CMK (cell line): ENCODE measurements at places on chromosomes 13 and 19.
A peak's percentile ranks its signal among the peaks of the same experiment; 100 is the strongest.

DNA sequence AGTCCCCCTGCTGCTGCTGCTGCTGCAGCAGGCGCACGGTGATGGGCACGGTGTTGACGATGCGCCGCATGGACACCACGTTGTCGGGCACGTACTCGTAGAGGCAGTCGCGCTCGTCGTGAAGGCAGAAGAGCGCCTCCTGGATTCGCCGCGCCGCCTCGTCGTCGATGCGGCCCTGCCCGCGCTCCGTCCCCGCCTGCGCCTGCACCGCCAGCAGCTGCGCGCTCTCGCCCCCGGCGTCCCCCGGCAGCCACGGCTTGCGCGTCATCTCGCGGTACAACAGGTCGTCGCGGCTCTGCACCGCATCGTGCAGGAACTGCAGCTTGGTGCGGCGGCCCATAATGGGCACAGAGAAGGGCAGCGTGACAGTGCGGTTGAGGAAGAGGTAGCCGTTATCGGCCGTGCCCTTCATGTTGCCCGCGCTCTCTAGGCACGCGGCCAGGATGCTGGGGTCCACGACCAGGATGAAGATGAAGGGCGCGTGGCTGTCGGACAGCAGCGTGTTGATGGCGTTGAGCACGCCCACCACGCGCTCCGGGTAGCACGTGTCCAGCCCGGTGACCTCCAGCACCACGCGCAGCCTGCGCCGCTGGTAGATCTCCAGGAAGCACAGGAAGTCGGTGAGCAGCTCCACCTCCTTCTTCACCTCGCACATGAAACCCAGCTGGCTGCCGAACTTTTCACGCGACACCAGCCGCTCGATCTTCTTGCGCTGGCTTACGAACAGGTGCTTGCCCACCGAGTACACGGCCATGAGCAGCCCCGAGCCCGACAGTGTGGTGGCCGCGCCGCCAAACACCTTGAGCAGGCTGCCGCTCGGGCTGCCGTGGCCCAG lies 8.1 kb downstream of the NKPD1 start:
- no peak for DNase-seq

- DNase-seq = no peak
Measured at GRCh38 chr13:93723316-93723715, 496.7 kb downstream of the GPC6 start.

DNA sequence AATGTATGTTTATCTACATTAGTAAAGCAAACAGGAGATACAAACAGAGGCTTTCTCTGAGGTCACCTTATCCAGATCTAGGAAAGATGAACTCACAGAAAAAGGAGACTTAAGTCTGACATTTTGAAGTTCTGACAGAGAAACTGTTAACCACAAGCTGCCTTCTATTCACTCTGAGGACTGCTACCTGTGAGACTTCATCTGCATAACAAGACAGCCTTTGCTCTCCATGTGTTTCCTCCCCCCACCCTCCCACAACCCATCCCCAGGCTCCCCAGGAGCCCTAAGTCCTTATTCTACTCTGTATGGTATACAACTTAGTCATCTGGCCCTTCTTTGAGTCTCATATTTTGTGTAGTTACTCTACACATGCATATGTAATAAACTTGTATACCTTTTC lies 699.0 kb downstream of the FGF9 start:
- no peak for DNase-seq

DNA sequence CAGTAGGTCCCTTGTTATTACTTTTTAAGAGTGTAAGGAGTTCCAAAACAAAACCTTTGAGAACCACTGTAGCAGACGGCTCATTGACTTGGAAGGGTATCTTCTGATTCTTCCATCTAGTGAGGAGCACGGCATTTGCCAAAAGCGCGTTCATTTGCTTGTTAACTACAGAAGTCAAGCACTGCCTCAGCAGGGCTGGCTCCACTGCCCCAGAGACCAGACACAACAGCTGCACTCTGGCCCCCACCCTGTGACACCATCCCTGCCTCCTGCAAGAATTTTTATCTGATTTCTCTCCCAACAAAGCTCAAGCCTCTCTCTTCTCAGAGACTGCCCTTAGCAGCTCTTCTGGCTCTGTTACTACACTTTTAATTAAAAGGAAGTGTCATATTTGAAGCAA lies 20.7 kb upstream of the XPO4 start:
- no peak for DNase-seq

GRCh38 chr19:4010808-4011110 lies 3.2 kb downstream of the PIAS4 start:
- DNase-seq = no peak

DNA sequence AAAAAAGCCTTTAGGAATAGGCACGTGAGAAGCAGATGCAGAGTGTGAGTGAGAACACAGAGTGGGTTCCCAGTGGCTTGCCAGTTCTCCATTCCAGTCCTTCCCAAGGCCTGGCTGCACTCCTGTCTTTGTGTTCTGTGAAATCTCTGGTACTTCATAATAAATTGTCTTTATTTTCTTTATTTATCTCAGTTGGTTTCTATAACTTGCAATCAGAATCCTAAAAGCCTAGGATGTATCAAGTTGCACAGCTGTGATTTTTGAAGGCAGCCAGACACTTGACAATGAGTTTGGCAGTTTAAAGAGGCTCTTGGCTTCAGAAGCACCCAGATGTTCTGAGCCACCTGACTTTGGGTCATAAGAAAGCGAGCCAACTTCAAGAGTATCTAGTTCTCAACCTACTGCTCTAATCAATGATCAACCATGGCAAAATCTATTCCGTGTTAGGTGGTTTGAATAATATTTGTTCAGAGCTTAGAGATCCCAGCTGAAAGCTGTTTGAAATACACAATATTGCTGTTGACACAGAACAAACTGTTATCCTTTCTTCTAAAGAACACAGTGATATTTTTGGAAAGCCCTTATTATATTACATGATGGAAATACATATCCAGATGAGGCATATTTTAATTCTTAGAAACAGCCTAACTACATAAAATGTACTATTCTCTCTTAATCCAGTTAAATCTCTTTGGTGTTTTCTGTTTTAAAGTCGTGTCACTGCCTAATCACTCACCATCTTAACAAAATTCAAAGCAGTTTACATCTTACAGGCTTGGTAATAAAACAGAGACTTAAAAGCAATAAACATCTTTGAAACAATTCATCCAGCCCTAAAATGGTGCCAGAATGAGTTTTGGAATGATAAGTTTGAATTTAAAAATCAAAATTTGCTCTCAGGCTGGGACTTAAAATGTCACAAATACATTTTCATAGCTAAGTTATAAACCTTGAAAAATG lies 483.0 kb upstream of the NBEA start:
- no peak for DNase-seq

DNA sequence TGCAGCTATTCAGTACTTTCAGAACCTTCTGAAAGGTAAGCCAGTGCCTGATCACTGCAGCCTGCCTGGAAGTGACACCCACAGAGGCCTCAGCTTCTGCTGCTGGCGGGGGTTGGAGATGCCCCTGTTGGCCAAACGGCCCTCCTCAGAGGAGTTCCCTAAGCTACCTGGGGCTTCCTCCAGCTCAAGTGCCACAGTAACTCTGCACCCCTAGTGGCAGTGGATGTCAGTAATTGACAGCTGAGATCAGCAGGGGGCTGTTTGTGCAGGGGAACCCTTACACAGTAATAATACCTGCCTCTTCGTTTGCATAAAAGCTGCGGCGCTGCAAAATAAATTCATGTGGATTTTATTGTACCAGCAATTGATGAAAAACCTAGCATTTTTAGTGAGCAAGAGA lies 28.9 kb downstream of the TDRD12 start:
- no peak for DNase-seq

GRCh38 chr19:45595814-45596213 lies 6.2 kb downstream of the GPR4 start:
- DNase-seq = no peak

- DNase-seq = no peak
Measured at GRCh38 chr13:78593652-78594455, 9.5 kb downstream of the POU4F1 start.

GRCh38 chr13:91369441-91369831 lies 21.9 kb downstream of the MIR17HG start:
- no peak for DNase-seq

DNA sequence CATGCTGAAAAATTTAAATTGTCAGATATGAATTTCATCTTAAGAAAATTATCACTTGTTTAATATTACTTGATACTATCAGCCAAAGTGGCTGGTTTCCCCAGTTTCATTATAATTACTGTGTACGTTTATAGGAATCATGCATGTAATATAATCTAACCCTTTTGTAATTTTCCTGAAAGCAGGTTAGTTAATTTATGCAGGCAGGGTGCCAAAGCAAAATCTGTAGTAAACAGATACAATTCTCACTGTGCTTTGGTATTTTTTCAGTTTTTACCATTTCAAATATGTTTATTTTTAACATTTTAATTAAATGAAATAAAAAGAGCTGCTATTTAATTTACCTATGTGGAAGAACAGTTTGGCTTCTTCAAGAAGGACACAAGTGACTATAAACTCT lies 1227.5 kb upstream of the MIR17HG start:
- DNase-seq = no peak

DNA sequence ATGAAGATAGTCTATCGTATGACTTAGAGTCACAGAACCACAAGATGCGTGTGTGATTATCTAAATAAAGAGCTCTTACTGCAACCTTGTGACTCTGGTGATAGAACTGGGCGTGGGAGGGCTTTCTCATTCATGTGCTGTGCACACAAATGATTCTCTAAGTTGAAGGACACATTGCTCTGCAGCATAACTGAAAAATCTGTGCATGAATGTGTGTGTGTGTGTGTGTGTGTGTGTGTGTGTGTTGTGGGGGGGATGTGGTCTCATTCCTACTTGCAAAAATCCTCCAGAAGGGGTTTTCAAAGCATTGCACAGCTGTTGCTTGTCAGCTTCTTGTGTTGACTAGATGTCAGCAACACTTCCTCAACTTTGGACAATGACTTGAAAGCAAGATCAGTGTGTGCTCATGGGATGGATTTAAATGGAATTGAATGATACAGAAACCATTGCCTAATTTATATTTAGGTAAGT lies 22.4 kb downstream of the LRCH1 start:
- no peak for DNase-seq

DNA sequence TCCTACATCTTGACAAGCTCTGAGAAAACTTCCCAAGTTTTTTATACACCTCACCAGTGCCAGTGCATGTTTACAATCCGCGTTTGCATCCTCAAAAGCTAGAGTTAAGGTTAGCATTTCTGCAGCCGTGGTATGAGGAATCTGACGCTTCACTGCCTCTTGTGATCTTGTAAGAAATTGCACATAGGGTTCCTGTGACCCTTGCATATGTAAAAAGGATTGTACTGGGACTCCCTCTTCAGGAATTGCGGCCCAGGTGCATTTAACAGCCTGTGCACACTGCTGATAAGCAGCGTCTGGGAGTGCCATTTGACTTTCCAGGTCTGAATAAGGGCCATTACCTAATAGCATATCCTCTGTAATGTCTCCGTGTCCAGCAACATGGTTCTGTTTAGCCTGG lies 15.3 kb downstream of the FPR3 start:
- DNase-seq = no peak

DNA sequence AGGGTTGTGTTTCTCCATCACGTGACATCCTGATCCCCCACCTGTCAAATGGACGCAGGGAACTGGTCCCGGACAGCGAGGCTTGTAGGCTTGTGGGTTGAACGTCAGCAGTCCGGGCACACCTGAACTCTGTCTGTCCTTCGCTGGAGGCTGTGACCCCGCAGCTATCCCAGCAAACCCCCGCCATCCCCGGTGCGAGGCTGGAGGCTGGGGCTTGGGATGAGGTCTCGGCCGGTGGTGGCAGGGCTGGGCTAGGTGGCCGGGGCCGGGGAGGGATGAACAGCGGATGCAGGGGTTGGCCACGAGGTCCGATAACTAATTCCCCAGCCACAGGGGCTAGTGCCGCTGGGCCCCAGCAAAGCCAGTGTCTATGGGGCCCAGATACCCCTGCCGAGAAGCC lies 8.8 kb downstream of the LSM7 start:
- no peak for DNase-seq

GRCh38 chr19:50994129-50994528 lies 7.3 kb downstream of the KLK8 start:
- DNase-seq = peak; percentile 18

DNA sequence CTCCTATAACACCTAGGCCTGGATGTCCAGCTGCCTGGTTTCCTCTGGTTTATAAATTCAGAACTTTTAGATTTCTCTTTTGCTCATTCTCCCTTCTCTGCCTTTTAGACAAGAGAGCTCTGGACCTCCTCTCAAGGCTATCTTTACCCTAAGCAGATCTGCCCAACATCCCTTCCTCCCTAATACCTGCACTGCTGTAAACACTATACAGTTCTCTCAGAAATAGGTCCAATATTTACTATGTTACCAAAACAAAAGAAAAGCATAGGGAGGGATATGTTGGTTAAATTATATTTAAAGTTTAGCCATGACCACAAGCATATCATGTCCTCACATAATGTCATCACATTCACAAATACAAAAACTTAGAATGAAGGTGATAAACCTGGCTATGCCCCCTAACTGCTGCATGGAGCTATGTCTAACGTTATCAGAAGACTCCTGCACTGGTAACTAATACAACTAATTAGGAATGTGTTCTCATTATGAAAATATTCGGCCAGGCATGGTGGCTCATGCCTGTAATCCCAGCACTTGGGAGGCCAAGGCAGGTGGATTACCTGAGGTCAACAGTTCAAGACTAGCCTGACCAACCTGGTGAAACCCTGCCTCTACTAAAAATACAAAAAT lies 18.0 kb downstream of the KPNA3 start:
- DNase-seq = no peak
